ENCODE measurements at places on chromosomes 6 and 20.

DNA sequence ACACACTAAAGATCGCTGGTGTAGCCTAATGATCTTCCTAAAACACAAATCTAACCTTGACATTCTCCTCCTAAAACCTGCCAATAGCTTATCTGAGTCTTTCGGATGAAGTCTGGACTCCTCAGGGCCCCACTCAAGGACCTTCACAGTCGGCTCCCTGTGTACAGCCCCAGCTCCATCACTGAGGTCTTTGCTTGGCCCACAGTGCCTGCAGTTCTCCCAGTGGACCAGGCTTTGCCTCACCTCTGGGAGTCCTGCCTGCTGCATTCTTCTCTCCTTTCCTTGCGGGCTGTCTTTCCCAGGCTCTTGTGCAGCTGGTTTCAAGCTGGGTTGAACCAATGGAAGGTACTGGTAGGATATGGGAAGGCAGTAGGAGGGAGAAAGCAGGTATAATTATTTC is 122.6 kb upstream of the FERMT1 start:
- no peak for DNase-seq

GRCh38 chr6:15628499-15629131 is 34.2 kb downstream of the DTNBP1 start:
- peak; percentile 34 for DNase-seq

DNA sequence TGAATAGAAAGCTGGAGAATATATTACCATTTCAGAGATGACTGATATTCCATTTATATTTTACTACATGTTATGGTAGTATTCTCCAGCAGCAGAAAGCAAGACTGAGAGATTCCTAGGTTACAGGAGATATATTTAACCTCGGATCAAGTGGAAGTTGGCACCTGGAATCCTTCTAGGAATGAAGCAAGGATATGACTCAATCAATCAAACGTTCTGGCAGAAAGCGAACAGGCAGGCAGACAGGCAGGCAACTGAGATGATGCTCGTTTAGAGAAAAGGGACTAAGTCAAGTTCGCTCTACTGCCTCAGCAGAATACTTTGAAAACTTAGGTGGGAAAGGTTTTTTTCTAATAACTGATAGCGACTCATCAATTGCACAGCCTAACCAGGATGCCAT is 46.2 kb downstream of the PAK5 start:
- no peak for DNase-seq

- DNase-seq = no peak
These were observed 187.3 kb upstream of the TENT5A start for GRCh38 chr6:81939766-81940165.

DNA sequence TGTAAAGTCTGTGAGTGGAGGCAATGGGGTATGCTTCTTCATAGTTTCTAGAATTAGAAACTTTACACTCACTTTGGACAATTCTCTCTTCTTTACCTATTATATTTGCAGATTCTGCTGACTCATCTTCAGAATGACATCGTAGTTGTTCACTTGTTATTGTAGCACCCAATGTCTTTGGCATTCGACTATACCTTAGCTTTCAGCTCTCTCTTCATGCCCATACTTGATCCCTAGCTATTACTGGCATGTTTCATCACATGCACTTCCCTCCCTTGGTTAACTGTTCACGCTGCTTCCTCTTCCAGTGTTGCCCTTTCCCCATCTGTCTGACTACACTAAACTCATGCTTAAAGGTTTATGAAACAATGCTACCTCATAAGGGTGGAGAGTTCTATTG is 298.1 kb upstream of the TCF21 start:
- DNase-seq = no peak

DNA sequence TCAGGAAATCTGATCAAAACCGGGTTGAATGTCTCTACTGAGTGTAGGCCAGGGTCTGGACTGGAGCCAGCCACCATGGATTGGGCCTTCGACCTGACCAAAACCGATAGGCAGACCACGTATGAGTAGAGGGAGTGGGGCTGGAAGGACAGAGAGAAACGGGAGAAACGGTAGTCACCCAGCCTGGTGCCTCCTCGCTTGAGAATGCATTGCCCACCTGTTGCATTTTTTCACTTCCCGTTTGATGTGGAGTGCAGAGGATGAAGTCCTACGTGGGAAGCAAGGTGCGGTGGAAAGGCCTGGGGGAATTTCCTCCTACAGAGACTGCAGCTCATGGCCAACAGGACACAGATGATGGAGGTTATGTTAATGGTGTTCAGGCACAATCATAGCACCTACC is 53.9 kb upstream of the ECI2 start:
- DNase-seq = no peak

GRCh38 chr6:122180132-122180531 is 219.3 kb upstream of the HSF2 start:
- no peak for DNase-seq

DNA sequence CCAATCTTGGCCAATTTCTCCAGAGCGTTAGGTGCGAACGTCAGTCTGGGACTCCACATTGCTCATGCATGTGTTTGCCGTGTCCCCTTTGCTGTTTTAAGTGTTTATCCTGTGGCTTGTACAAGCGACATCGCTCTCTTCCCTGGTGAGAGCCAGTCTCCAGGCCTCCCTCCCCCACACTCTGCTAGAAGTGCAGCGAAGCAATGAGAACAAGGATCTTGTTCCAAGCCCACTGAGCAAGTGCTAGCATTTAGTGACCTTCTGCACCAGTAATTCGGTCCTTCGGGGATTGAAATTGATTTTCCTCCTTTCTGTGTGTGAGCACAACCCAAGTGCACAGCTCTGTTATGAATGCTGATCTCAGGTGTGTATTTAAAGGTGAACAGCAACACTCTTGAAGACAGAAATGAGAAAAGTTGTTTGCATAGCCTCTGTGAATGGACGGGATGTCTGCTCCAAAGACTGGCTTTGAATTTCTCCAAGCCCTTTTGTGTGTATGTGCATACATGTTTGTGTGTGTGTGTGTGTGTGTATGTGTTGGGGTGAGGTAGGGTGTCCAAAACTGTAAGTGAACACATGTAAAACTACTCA is 29.0 kb downstream of the CD83 start:
- no peak for DNase-seq

DNA sequence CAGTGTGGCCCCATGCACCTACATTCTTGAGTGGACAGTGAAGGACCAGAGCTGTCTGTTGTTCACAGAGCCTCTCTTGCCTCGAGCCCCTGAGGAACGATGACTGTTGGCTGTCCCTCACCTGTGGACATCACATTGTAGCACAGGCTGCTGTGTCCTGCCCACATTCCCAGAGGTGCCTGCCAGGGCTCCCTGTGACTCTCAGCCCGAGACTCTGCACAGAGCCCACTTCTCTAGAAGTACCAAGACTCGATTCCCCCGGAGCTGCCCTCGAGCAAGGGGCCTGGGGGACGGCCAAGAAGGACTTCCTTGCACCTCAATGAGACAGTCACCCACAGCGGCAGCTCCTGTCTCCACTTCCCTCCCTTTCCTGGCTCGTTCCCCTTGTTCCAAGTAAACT is 28.6 kb upstream of the DLGAP4 start:
- no peak for DNase-seq

GRCh38 chr20:11305406-11305805 is 612.3 kb upstream of the BTBD3 start:
- no peak for DNase-seq

DNA sequence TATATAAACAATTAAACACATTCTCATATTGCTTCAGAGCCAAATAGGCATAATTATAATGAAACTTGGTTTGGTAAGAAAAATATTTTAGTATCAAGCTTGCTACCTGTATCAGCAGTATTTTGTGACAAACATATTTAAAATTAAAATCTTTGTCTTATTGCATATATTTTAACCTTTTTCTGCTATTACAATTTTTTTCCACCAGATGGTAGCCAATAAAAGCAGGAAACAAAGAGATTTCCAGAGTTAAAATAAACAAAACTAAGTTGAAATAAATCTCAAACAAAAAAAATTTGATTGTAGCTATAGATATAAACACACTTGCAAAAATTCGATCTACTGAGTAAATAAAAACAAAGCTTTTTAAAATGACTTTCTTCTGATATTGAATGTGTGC is 491.3 kb upstream of the GJE1 start:
- DNase-seq = no peak

- no peak for DNase-seq
These were observed 81.1 kb downstream of the STXBP5 start for GRCh38 chr6:147285087-147285855.

GRCh38 chr6:105433723-105434122 is 30.8 kb upstream of the PREP start:
- no peak for DNase-seq

- no peak for DNase-seq
These were observed 3.0 kb upstream of the IL17A start for GRCh38 chr6:52183131-52183713.

DNA sequence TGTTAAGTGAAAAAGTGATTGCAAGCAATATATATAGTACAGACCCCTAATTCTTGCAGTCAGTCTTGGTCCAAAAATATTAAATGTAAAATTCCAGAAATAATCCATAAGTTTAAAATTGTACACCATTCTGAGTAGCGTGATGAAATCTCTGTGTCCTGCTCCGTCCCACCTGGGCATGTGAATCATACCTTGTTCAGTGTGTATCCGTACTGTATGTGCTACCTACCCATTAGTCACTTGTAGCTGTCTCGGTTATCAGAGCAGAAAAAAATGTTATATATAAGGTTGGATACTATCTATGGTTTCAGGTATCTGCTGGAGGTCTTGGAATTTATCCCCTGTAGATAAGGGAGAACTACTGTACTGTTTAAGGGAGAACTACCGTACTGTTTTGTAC is 16.3 kb downstream of the IRAK1BP1 start:
- no peak for DNase-seq

DNA sequence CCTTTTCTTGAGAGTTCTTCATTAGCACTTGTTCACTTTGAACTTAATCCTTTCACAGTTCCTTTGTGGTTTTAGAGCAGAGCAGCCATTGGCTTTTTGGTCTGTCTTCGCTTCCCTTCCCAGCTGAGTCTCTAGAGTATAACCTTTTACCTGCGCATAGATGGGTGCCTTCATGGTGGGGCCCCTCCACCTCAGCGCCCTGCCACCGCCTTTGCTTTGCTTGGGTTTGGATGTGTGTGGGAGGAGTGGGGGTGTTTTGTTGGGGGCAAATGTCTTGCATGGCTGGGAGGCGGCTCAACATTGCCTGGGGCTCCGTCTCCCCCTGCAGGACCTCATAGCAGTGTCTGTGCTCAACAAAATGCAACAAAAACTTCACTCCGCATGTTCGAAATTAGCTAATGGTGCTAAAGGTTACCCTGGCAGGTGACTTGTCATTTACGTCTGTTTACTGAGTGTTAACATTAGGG is 11.9 kb downstream of the PYGB start:
- no peak for DNase-seq

- DNase-seq = no peak
These were observed 8.6 kb downstream of the BPIFB3 start for GRCh38 chr20:33062105-33062824.

DNA sequence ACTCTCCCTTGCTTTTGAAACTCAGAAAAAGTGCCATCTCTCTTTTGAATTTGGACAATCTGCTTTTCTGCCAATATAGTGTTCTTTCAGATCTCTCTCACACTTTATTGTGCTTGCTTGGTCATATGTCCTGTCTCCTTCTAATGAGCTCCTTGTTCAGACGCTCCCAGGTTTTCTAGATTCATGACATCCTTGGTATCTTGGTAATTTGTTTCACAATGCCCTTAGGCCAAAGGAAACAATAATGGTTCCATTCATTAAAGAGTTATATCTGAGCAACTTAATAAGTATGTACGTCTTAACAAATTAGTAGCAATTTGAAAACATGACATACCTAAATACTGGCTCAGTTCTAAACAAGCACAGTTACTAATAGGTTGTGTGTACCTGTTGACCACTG is 293.4 kb upstream of the SPTLC3 start:
- no peak for DNase-seq

DNA sequence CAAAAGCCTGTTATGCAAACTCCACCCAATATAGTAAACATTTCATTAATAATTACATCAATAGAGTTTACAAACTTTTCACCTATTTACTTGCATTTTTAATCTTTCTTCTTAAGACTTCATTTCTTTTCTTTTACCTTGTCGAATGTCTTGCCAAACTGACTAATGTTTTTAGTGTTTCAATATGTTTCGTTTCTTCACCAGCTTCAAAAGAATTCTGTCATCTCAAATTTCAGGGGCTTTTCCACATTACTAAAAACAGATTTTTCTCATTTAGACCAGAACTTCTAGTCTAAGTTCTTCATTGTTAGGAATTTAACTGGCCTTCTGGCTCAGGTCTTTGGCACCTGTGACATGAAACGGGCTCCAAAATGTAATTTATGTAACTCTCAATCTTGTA is 196.5 kb downstream of the ARHGAP18 start:
- no peak for DNase-seq

- no peak for DNase-seq
These were observed 33.5 kb upstream of the RIMS4 start for GRCh38 chr20:44843876-44844275.
